ENCODE measurements at places on chromosomes 6 and 20.

DNA sequence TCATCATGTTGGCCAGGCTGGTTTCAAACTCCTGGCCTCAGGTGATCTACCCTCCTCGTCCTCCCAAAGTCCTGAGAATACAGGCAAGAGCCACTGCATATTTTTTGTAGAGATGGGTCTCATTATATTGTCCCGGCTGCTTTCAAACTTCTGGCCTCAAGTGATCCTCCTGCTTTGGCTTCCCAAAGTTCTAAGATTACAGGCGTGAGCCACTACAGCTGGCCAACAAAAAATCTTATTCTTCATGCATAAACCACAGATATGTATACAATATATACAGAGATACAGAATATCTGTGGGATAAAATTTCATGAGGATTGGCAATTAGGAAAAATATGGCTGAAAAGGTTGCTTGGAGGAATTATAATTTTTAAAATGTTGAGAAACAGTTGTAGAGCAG lies 49.9 kb downstream of the SLC35A1 start:
- no peak for DNase-seq

DNA sequence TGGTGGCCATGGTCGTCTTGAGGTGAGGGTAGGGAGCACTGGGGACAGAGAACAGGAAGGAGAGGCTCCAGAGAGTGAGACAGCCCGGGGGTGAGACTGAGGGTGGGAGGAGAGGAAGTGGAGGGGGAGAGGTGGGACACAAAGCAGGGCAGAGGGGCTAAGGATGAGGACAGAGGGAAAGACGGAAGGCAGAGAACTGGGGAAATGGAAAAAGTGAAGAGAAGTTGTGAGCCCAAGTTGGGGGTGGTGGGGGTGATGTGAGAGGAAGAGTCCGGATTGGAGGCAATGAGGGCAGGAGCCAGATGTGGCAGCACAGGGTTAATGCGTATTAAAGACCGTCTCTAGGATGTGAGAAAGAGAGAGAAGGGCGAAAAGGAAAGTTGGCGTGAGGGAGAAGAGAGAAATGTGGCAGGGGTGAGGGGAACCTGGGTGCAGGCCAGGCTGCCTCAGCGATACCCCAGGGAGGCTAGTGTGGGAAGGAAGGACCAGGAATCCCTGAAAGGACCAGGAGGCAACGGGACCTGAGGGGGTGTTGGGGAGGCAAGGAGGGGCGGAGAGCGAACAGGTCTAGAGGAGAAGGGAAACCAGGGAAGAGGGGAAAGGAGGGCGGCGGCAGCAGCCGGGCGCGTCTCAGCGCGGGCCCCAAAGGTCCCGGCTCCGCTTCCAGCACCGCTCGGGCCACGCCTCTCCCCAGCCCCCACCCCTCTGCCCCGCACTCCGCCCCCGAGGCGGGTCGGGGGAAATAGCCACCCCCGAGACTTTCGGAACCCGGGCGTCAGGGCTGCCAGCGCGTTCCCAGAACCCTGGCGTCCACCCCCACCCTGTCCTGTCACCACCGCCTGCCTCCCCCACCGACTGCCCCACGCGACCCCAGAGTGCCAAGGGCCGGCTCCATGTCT lies at the start of gene PPP1R18:
Gene PPP1R18 (minus strand): TSS at position 637 of the 899 bp plus-strand sequence. CDS start 627 bp downstream, at position 10.
- DNase-seq = no peak

DNA sequence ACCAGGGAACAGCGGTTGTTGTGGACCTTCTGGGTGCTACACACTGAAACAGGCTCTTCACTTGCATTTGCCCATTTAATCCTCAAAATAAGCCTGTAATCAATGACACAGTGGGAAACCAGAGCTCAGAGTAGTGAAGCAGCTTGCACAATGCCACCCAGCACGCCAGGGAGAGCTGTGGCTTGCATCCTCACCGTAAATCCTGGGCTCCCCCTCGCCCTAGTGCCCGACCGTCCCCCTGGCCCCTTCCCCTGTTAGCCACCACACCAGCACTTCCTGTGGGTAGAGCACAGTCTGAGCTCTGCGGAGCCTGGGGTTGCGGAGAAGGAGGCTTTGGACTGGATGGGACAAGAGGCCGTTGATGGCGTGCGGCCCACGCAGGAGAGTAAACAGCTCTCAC lies 14.5 kb downstream of the VSTM2L start:
- no peak for DNase-seq

DNA sequence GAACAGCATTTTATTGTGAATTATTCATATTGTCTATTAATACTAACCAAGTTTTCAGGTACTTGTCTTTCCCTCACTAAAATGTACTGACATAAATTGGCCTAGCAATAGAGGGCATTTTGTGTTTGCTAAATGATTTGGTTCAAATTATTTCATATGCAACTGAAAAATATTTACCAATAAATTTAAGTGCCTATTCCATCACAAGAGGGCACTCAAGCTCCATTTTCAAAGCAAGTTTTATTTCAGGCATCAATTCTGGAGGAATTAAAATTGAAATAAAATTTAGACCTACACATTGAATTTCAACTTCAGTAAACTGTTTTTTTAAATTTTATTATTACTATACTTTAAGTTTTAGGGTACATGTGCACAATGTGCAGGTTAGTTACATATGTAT lies 114.3 kb upstream of the SYNCRIP start:
- peak; percentile 41 for DNase-seq

DNA sequence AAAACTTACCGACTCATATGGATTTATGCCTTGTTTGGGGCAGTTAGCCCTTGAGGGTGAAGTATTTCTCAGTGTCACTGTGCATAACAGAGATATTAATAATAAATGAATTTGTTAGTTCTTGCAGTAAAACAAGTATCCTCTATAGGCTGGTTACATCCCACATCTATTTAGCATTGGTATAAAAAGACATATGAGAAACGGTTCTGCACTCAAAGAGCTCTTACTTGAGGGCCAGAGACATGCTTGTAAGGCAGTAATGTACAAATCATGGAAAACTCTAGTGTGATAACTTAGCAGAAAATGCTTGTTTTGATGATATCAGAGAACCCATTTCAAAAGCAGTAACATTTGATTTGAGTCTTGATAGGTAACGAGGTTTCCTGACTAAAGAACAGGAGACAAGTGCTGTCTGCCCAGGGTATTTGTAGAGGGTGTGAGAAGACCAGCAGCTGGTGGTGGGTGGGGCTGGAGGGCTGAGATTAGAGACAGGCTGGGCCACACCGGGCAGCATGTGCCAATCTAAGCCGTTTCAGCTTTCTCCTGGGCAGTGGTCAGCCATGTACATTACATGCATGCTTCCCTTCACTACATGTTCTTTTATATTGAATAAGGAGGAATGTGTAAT lies 46.3 kb downstream of the TULP4 start:
- DNase-seq = no peak

GRCh38 chr6:6793388-6794250 lies 205.1 kb downstream of the LY86 start:
- no peak for DNase-seq

GRCh38 chr20:34111702-34112599 lies at the start of gene EIF2S2:
TSS of gene EIF2S2 (minus strand) at chr20:34112243. CDS start at chr20:34112110, 133 bp downstream.
- DNase-seq = peak; percentile 100

DNA sequence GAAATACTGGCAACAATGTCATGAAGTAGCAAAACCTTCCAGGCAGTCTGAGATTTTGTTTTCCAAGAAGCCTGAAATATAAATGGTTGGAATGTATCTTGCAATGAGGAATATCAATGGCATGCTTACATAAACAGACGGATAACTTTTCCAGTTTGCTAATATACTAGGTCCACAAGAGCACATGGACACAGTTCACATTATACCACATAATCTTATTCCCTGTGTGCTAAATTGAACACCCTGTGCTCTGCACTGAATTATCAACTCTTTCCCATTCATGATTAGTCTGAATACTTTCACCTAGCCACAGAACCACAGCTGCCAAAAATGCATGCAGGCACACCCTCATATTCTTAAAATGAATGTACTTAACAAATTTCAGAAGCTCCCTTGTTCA lies 274.3 kb downstream of the COL12A1 start:
- no peak for DNase-seq

- DNase-seq = peak; percentile 90
Measured at GRCh38 chr6:26065952-26066380, 21.3 kb upstream of the HFE start.

DNA sequence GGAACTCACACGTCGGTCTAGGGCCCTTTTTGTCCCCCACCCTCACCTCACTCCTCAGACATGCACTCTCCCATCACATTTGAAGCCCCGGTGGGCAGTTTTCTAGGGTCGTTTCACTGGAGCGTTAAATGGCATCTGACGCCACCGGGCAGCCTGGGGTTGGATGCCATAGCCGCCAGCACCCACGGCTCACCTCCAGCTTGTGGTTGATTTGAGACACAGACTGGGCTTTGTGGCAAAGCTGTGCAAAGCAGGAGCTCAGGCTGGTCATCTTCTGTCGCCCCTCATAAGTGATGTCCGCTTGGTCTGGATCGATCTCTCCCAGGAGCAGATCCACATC lies 530 bp downstream of the GOPC start:
- no peak for DNase-seq

DNA sequence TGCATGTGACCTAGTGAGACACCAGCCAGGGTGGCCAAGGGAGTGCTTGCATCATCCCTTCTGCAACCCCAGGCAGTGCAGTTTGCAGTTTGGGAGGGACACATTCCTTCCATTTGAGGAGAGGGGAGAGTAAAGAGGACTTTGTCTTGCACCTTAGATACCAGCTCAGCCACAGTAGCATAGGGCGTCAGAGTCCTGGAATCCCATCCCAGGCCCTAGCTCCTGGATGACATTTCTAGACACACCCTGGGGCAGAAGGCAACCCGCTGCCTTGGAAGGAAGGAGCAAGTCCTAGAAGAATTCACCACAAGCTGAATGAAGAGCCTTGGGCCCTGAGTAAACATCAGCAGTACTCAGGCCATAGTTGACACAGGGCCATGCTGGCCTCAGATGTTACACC lies 680.4 kb upstream of the IMPG1 start:
- DNase-seq = no peak

DNA sequence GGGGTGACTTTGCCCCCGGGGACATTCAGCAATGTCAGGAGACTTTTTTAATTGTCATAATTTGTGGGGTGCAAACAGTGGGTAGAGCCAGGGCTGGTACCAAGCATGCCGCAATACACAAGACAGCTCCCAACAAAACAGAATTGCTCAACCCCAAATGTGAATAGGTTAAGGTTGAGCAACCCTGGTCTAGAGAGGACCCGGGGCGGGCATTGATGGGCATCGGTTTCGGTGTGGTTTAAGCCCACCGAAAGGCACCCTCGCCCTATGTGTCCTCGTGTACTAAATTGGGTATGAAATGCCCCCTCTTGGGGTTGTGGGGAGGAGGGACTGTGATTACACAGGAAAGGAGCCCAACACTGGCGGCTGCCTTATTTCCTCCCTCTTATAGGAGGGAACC lies 36.0 kb downstream of the KIAA1755 start:
- no peak for DNase-seq

DNA sequence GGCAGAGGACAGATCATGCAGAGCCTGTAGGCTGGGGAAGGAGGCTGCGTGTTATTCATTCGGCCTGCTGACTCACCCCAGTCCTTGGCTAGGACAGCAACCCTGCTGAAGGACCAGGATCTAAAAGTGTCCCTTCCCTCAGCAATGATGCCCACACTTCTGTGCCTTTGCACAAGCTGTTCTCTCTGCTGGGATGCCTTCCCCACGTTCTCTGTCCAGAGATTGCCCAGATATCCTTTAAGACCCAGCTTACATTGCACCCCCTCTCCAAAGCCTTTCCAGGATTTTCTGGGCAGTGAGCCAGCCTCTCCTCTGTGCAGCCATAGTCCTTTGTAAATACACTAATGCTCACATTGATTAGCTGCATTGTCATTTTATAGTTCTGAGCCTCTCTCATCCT lies 99.3 kb upstream of the CHD6 start:
- DNase-seq = no peak

DNA sequence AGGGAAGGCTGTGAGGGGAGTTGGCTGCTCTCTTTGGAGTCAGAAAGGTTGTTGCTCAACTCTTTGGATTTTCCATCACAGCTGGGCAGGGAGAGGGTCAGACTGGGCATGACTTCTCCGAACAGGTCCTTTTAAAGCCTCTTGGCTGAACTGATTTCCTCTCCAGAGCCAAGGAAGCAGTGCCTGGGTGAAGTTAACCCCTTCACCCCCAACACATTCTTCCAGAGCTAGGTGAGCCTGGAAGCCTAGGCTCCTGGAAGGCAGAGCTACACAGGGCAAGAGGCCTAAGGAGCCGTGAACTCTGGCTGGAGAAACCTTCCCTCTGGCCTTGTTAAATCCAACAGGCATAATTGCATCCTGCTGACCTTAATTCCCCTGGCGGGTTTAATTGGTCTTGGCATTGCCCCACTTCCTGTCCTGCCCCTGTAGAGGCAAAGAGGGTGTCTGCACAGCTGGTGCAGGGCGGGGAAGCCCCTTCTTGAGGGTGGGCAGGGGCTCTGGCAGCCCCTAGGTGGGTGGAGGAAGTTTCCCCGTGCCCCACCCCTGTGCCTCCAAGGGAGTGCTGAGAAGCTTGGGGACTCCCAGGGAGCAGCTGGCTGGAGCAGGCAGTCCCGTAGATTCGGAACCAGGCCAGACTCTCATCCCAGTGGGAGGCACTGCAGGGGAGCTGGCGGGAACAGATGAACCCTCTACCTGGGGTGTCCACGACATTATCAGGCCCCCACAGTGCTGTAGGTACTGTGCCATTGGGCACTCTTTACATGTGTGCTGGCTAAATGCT lies 3.6 kb upstream of the MYLK2 start:
- no peak for DNase-seq

- DNase-seq = peak; percentile 6
Measured at GRCh38 chr6:31042806-31043205, 32.5 kb downstream of the MUC22 start.

DNA sequence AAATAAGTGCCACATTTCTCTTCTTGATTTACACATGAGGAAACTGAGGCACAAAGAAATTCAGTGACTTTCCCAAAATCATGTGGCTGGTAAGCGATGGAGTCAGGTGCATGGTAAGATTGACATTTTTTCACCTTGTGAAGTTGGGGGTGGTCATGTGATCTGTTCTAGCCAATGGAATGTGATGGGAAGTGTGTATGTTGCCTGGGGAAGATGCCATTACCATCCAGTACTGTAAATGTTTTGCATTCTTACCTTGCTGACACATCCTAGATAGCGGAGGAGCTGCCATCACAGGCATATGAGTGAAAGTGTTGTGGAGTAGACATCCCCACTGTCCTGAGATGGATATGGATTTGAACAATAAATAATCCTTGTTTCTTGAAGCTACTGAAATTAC lies 499.6 kb upstream of the SULF2 start:
- no peak for DNase-seq

GRCh38 chr6:31270788-31271640 lies 878 bp downstream of the HLA-C start:
- DNase-seq = peak; percentile 81

DNA sequence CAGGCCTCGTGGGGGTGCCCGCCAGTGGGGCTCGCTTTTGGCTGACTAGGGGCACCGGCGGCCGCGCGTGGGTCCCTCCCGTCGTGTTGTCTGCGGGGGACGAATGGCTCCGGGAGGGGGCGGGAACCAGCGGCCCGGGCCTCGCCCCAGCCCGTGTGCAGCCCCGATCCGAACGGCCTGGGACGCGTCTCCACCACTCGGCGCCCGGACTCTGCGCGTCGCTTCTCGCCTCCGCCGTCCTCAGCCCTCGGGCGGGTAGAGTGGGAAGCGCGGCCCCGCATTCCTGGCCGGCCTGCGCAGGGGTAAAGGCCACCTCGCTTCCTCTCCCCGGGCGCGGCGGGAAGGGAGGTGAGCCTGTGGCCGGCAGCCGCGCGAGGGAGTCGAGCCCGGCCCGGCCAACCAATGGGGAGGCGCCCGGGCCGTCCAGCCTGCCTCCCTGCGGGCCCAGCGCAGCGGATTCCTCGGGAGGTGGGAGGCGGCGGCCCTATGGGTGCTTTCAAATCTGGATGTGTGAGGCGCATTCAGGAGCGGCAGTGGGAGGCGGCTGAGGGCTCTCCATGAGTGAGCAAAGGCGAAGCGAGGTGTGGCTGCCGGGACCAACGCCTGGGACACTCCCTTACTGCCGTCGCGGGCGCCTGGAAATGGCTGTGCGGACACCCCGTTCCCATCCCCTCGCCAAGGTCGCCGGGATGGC lies 1.1 kb upstream of the ZBTB46 start:
- no peak for DNase-seq
